T1000 (cell line): ENCODE measurements at places on chromosomes 3 and 15.

GRCh38 chr15:101293122-101293521, 1.9 kb downstream of the SNRPA1 start:
- DNase-seq = no peak

DNA sequence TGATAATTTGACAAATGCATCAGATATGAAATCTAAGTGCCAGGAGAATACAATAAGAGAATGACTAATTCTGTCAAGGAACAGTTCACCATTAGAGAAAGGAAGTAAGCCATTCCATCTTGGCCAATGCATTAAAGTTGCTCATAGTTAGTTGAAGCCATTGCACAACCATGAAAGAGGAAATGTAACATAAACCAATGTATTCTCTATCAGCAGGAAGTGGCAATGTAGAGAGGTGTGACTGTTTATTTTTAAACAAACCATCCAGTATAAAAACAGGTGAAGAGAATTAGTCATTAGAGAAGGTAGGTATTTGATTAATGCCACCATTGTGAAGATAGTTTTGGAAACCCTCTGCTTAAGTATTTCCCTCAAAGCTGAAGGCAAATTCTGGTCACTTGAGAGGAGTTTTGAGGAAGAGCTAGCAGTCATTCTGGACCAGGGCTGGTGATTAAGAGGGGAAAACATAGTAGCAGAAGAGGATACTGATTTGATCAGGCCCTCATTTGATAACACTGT, 10.7 kb upstream of the ANXA2 start:
- DNase-seq = no peak

DNA sequence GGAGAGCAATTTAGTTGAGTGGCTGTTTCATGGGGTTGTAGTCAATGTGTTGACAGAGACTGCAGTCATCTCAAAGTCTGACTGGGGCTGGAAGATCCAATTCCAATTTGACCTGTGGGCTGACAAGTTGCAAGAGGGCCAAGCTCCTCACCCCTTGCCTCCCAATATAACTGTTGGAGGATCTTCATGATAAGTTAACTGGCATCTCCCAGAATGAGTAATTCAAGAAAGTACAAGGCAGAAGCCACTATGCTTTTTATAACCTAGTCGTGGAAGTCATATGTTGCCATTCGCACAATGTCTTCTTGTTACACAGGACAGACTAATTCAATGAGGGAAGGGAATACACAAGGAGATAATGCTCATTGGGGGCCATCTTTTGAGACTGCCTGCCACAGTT, 29.1 kb downstream of the GPR15 start:
- no peak for DNase-seq

DNA sequence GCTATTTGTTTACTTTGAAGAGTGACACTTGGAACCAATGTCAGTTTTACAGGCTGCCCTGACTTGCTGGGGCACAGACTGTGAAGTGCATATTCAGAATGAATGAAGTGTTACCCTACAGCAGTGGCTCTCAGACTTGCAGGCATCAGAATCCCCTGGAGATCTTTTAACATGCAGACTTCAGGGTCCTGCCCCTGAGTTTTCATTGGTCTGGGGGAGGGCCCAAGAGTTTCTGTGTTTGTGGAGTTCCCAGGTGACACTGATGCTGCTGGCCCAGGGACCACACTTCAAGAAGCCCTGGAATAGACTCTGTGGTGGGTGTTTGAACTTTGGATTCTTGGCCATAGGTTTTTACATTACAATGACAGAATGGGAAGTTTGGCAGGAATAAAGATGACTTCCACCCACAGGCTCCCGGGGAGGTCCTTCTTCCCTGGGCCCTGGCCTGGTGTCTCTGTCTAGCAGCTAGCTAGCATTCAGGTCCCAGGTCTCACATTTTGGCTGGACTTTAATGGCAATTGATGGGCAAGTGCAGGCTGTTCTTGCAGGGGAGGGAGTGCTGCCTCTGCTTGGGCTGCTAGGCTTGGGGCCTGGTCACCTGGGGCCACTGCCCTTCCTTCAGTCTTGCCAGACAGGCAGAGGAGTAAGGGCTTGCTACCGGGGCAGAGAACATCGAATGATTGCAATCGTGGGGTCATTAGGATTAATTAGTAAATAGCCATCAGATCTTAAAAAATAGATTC, 149.0 kb downstream of the APBA2 start:
- DNase-seq = no peak

- no peak for DNase-seq
Observed at GRCh38 chr15:72304596-72304995, 15.4 kb downstream of the CELF6 start.

GRCh38 chr3:46096781-46097180, 69.5 kb upstream of the XCR1 start:
- DNase-seq = peak; percentile 13

- no peak for DNase-seq
Observed at GRCh38 chr3:101902041-101902440, 52.7 kb downstream of the NFKBIZ start.

DNA sequence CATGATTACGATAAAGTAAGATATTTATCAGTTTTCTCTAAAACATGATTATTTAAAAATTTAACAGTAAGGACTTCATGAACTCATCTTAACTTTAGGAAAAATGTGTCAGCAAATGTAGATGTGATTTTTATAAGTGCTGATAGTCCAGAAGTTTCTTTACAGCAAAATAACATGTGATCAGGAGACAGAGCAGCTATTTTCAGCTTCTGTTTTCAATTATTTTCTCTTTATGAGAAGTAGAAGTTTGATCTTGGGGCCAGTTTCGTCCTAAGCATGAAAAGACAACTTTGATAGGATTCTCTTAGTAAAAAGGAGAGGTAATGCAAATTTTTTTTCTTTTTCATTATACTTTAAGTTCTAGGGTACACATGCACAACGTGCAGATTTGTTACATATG, 96.5 kb upstream of the TSPAN3 start:
- DNase-seq = no peak

DNA sequence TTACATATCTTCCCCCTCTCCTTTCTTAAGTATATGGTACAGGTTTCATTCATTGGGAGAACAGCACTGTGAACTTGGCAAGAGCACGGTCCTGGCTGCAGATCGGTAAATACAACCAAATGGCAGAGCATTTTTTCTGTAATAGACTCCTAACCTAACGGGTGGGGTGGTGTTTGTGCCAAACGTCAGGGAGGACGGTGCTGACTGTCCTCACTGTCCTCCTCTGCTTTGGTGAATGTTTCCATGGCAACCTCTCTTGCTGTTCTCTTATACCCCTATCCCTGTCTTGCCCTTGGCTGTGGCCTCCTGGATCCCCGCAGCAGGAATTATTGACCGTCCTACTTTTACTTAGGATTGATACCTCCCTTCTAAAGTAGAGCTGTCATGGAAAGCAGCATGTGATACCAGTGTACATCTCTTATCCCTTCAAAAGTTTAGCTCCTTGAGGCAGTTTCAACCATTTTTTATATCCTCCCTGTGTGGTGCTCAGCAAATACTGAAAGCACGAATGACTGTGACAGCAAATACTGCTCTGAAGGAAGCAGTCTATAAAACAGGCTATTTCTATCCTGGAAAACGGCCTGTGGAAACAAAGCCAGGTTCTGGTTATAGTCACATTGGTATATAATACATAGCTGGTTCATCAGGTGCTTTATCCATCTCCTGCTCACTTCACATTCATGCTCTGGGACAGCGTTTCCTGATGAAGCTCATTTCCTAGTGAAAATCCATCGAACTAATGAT, 275.4 kb upstream of the C2CD4B start:
- no peak for DNase-seq

DNA sequence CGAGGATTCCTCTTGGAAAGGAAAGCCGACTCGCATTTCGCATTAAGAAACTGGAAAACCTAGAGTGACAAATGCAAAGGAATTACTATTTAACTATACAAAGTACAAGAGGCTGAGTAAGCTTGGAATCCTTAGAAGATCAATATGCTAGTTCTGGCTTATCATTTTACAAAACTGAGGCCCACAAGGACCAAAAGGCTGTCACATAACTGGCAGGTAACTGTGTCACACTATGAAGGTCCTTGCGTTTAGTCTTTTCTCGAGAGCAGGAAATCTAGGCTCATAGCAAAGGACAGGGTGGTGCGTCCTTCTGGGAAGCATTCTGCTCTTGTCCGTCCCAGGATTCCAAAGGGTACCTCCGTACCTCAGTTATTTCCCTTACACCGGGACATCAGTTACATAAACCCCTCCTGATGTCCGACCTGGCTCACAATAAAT, 629 bp downstream of the RPL24 start:
- no peak for DNase-seq

- DNase-seq = no peak
Observed at GRCh38 chr3:29557186-29557585, 276.3 kb downstream of the RBMS3 start.

GRCh38 chr3:159919873-159920272, 68.8 kb upstream of the IL12A start:
- no peak for DNase-seq

- DNase-seq = peak; percentile 18
Observed at GRCh38 chr15:69410248-69410874, 3.8 kb upstream of the KIF23 start.

DNA sequence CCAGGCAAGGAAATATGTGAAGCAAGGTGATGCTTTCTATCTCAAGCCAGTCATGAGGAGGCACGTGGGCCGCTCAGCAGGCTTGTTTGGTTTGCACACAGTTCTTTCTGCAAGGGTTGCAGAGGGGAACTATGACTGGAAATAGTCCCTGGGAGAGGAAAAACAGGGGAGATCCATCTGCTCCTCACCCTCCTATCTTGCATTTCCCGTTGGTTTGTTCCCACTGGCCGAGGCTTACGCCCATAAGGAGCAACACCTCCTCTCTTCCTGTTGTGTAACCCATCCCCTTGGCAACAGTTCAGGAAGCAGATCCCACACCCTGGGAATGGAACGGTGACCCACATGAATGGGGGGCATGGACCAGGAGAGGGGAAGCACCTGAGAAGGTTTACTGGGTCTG, 72.1 kb upstream of the MAGI1 start:
- no peak for DNase-seq

GRCh38 chr3:89395456-89395855, 288.0 kb downstream of the EPHA3 start:
- no peak for DNase-seq

- DNase-seq = no peak
Observed at GRCh38 chr3:31592764-31593163, 60.0 kb downstream of the STT3B start.

- DNase-seq = no peak
Observed at GRCh38 chr15:69016021-69016595, 1.6 kb downstream of the NOX5 start.

GRCh38 chr3:171329746-171330145, 130.5 kb downstream of the TNIK start:
- DNase-seq = no peak

GRCh38 chr15:53811530-53811929, 52.1 kb upstream of the WDR72 start:
- DNase-seq = no peak

DNA sequence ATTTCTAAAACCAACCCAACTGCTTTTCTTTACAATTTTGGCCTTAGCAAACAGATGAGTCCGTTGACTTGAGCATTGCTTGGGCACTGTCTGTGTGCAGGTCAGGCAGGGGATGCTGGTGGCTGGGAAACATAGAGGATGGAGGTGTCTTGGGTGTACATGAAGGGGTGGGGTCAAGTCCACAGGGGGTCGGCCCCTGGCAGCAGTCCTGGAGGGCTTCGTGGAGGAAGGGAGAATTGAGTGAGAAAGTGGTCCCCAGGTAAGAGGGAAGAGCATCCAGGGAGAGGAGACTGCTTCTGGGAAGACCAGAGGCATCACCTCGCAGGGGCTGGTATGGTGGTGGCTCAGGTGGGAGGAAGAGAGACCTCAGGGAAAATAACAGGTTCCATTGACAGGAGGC, 144.8 kb downstream of the TJP1 start:
- DNase-seq = no peak

DNA sequence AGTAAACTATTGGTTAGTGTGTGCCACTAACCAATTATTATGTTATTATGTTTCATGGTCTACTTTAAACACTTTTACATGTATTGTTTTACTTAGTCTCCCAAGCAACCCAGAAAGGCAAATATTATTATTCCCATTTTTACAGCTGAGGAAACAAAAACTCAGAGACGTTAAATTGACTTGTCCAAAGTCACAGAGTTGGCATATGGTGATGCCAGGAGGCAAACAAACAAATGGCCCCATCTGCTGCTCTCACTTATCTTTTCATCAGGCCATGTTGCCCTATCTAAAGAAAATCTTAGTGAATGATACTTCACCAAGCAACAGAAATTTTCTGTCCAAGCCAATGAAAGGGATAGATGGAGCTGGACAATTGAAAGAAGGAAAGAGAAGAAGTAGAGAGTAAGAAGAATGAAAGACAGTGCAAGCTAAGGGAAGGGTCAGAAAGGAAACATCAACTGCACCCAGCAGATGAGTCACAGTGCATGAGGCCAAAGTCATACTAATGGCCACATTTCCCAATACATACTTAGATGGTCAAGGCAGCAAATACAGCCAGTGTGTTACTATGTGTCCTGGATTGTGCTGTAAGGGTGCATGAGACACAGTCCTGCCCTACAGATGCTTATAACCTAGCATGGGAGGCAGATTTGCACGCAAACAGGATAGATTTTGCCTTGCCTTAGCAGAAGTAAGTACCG, 266.9 kb downstream of the KCNMB2 start:
- no peak for DNase-seq

- no peak for DNase-seq
Observed at GRCh38 chr3:31343075-31343474, 189.7 kb upstream of the STT3B start.

DNA sequence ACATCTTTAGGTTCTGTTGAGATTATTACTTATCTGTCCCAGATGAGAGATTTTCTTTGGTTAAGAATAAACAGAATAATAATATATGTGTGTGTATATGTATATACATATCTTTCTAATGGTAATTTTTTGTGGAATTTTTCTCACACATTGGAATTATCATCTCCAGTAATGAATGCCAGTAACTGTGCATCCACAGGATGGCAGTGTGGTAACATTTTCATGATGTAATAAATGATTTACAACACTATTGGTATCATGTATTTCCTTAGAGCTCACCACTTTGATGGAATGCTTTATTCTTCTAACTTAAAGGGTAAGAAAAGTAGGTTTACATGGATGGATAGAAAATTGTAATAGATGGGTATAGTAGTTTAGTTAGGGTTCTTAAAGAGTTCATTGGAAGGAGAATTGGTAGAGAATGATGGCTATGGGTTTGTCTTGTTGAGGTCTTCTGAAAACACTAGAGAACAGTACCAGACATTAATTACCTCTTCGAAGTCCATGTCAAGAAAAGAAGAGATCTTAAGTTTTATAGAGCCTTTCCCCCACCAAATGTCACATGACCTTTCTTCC, 78.1 kb downstream of the STT3B start:
- DNase-seq = no peak

DNA sequence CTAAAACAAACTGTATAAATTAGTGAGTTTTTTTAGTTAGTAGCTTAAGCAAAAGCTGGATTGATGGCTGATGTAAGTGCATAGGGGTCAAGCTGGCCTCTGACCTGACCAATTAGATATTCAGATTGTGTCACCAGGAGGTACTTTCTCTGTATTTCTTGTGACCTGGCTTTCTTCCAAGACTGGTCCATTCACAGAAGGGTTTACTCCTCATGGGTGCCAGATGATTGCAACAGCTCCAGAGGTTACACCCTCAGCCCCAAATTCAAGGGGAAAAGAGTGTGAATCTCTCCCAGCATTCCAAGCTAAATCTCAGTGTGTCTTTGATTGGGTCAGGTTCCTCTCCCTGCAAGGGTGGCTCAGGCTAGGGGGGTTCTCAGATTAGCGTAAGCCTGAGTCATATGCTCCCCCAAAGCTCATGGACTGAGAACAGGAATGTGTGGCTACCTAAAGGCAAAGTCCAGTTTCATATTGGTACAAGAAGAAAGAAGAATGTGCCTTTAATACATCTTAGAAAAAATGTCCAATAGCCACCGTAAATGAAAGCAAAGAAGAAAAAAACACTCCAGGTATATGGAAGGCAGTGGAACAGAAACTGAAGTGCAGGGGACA, 16.5 kb downstream of the PML start:
- no peak for DNase-seq
